ENCODE measurements at places on chromosomes 13 and 19.

GRCh38 chr13:76231522-76232167, 595.5 kb downstream of the LMO7 start:
- no peak for DNase-seq

DNA sequence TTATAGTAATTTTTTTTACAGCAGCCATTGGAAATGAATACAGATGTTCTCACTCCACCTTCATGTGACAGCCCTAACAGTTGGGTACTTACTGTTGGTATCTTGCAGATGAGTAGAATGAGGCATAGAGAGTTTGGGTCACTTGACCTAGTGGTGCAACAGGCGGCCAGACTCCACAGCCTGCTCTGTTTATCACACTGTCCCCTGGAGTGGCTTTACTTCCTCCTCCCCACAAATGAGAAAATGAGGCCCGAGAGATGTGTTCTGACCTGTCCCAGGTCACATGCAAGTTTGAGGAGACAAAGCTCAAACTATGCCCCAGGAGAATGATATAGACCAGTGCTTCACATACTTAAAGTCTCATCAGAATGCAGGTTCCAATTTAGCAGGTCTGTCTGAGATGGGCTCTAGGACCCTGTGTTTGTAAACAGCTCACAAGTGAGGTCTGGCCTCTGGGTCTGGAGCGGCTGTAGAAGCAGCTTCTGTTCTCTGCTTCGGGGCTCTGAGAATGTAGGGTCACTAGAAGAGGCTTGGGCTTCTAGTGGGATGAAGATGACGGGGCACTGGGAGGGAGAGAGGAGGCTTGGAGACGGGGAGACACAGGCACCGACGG, 37.4 kb upstream of the RCBTB2 start:
- DNase-seq, result no peak

DNA sequence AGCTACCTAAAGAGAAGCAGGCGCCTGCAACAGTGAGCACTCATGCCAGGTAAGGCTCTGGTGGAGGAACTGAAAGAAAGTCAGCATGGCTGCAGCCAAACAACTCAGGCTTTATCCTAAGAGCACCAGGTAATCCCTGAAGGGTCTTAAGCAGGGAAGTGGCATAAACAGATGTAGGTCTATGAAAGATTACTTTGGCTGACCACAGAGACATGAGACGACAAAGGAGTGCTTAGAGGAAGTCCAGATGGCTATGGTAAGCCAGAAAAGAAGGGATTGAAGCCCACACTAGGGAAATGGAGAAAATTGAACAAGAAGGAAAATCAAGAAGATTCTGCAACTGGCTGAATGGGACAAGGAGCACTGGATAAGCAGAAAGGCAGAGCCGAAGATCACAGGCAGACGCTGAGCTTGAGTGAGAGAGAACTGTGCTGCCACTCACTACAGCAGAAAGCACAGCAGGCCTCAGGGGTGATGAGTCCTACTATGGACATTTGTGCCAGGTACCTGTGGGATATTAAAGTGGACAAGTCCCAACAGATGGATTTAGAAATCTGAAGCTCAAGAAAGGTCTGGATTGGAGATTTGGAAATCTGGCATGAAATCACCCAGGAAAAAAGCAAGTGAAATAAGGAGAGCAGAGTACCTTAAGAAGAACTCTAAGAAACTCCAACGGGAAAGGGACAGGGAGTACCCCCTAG, 4.2 kb downstream of the RCBTB1 start:
- DNase-seq, result no peak

- no peak for DNase-seq
These were observed 18.4 kb upstream of the CHST8 start for GRCh38 chr19:33603377-33603776.

- no peak for DNase-seq
These were observed 310.3 kb upstream of the EDNRB start for GRCh38 chr13:78228940-78229339.

GRCh38 chr13:21637296-21637695, 33.3 kb upstream of the MICU2 start:
- DNase-seq, result peak; percentile 29

GRCh38 chr19:4717191-4717965, 6.3 kb downstream of the DPP9 start:
- DNase-seq, result peak; percentile 37

- peak; percentile 22 for DNase-seq
These were observed 1.6 kb upstream of the KMT2B start for GRCh38 chr19:35715981-35716800.

GRCh38 chr13:113975416-113975815, 1.5 kb upstream of the C13orf46 start:
- DNase-seq, result no peak

DNA sequence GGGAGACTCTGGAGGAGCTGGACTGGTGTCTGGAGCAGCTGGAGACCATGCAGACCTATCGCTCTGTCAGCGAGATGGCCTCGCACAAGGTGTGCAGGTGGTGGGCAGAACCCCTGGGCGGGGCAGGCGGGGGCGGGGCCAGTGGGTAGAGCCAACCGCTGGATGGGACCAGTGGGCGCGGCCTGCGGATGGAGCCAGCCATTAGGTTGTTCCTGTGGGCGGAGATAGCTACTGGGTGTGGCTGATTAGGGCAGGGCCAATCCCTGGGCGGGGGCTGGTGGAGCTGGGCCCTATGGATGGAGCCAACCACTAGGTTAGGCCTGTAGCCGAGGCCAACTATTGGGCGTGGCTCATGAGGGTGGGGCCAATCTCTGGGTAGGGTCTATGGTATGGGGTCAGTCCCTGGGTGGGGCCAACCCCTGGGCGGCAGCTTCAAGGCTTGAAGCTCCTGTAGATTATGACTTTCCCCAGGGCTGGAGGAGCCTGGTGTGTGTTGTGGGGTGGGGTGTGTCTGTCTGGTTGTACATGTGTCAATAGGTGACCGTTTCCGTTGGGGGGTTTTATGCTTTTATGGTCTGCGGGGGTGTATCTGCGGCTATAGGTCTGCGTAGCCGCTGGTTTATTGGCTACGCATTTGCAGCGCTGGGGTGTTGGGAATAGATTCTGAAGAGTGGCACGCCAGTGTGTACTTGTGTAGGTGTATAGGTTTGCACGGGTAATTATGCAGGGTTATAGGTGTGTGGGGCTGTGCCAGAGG, 30.7 kb downstream of the PDE4A start:
- DNase-seq, result no peak

DNA sequence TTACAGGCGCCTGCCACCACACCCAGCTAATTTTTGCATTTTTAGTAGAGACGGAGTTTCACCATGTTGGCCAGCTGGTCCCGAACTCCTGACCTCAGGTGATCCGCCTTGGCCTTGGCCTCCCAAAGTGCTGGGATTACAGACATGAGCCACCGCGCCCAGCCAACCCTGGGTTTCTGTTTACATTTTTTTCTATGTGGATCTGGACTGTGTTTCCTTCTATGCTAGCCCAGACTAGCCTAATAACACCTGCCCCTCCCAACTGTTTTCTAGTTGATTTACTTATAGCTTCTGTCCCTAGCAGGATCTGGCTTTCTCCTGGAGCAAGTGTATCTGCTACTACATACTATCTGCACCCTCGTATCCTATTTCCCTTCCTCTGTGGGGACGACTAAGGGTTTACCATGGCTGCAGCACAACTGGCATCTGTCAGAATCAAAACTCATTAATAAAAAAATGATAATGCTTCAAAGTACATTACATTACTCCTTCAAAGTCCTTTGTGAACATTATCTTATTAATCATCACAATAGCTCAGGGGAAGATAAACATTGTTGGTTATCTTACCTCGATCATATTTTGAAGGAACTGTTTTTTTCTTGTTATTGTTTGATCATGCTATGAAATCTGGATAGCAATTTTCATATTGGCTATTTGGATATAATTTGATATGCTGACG, 228.3 kb downstream of the KLF5 start:
- no peak for DNase-seq

DNA sequence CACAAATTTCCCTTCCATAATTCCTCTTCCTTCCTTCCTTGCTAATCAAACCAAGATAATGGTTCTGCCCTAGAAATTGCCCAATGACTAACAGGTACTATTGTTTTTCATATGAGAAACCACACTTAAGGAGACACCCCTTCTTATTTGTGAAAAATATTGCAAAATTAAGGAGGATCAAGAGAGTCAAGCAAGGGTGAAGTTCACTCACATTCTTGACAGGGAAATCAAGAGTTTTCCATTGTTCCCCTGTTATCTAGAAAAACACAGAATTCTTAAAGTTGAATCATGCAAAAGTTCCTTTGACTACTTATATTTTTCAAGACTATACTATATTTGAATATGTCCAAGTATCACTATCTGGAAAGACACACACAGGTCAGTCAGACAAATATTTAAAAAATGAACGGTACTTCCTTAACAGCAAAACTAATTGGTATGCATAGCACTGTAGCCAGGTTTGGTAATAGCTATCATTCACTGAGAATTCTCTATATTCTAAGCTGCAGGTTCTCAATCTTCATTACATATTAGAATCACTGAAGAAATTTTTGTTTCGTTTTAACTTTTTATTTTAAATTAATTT, 897.2 kb downstream of the DIAPH3 start:
- DNase-seq, result peak; percentile 24

GRCh38 chr13:46586751-46587514, 34.0 kb downstream of the LRCH1 start:
- peak; percentile 66 for DNase-seq

GRCh38 chr13:77863144-77863543, 55.5 kb downstream of the EDNRB start:
- no peak for DNase-seq

GRCh38 chr13:25765266-25765665, 286.6 kb downstream of the SHISA2 start:
- DNase-seq, result no peak

DNA sequence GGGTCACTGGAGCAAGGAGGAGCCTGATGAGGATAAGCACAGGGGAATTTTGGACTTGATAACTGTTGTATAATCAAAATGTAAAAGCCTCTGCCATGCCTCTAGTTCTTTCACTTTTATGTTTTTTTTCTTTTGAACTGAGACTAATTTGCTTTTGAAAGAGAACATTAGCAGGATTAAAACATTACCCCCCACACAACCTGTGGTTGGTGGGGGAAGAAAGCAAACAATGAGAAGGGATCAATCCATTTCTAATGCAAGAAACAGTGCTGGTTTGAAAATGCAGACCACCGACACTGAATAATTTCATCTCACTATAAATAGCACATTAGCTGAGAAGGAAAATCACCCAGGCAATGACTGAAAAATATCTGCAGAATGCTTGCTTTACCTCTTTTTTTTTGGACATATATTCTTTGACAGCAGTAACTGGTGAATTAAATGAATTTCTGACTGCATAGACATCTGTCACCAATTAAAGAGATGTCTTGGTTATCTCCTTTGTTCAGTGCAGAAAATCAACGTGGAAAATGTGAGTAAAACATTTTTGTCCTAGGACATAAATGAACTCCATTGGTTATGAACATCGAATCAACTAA, 48.6 kb upstream of the TRPC4 start:
- peak; percentile 12 for DNase-seq

GRCh38 chr13:86741762-86742285, 929.3 kb upstream of the SLITRK5 start:
- no peak for DNase-seq

GRCh38 chr13:27077451-27077850, 94.2 kb downstream of the USP12 start:
- peak; percentile 46 for DNase-seq

DNA sequence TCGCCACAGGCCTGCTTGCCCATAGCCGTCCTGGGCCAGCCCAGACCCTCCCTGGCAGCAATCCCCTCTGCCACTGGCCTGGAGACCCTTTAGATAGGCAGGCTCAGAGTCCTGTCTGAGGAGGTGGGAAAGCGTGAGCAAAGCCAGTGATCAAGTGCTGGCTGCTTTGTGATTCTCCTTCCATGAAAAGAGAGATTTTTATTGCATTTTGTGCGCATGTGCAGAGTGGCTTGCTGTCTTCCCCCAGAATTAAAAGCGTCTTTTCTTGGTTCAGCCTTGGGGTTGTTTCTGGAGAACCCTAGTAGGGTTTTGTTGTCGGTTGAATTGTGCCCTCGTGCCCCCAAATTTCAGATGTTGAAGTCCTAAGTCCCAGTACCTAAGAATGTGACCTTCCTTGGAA, 44.9 kb upstream of the DCT start:
- no peak for DNase-seq

DNA sequence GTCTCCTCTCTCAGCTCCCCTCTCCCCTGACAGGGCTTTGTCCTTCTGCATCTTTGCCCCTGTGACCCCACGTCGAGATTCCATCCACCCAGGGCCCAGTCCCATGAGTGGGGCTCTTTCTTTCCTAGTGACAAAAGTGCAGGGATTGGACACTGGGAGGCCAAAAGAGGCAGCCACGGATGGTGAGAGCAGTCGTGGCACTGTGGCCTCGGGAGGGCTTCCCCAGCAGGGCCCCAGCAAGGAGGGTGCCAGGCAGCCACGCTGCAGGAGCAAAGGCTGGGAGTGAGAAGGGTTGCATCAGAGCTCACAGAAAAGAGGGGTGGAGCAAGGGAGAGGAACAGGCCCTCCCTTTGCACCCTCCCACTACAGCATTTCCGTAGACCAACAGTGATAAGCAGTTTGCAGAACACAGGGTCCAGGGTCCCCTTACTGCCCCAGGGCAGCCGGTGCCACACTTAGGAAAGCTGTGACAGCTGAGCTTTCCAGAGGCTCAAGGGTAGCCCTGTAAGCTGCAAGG, 4.9 kb downstream of the ZSCAN1 start:
- no peak for DNase-seq

GRCh38 chr13:41919741-41920487, 41.0 kb downstream of the VWA8 start:
- no peak for DNase-seq

GRCh38 chr13:30567072-30567471, 50.6 kb upstream of the USPL1 start:
- no peak for DNase-seq

GRCh38 chr19:43957891-43958290, 6.9 kb downstream of the ZNF221 start:
- peak; percentile 80 for DNase-seq

- no peak for DNase-seq
These were observed 294.9 kb downstream of the DLEU7 start for GRCh38 chr13:50548586-50548985.

GRCh38 chr19:49679771-49680413, 2.8 kb downstream of the PRMT1 start:
- no peak for DNase-seq

- DNase-seq, result peak; percentile 43
These were observed 852.7 kb upstream of the KLHL1 start for GRCh38 chr13:70960841-70961443.

DNA sequence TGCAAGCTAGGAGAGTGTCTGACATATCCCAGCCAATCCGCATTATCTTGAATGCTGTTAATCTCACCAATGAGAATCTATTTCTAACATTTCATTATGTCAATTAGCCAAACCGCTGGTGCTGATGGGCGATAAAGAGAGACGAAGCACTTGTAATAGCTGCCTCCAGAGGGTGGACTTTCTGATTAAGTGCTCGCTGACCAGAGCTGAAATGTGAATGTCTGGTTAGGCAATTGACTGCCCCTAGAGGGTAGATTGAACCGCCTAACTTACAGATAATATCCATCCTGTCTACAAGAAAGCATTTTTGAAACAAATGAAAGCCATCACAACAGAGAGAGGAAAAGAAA, 552 bp upstream of the GRWD1 start:
- DNase-seq, result peak; percentile 94
